ENCODE measurements at places on chromosomes 7 and 10. TPM values are rescaled to one million over a fixed set of nuclear protein-coding genes. Genes with fewer than 3 reads are reported as not detected.

Gene TDRD1
- 0.28 TPM for total RNA-seq

Gene MMP21
- not detected for total RNA-seq

- no peak overlapping the region for H3K27ac ChIP-seq
- H3K27me3 ChIP-seq = peaks cover 85% of the 10 kb centered on the region
- no peaks in the 10 kb centered on the region for H3K36me3 ChIP-seq
- no peak for DNase-seq
- no peak overlapping the region for H3K4me3 ChIP-seq
- H3K4me1 ChIP-seq = no peaks in the 10 kb centered on the region
Observed at GRCh38 chr7:26081638-26082037, 70.4 kb upstream of the NFE2L3 start.

GRCh38 chr7:112074464-112074863 is 131.7 kb downstream of the DOCK4 start:
- no peak for DNase-seq
- H3K27me3 ChIP-seq = no peaks in the 10 kb centered on the region
- H3K4me3 ChIP-seq = no peak overlapping the region
- H3K4me1 ChIP-seq = no peaks in the 10 kb centered on the region

DNA sequence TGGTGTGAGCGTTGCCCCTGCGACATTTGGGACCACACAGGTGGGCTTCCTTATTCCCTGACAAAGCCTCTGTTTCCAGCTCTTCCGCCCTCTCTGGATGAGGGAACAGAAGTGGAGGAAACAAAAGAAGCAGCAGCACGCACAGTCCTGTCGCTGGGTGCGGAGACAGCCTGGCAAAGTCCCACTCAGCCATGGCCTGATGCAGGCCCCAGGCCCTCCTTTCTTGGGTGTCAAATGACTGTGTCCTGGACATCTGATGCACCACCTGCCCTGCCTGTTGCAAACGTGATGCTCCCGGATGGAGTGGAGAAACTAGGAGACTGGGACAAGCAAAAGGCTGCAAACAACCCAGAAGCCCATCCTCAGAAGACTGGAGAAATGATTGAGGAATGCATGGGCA is 20.7 kb downstream of the ZMIZ2 start:
- no peak for DNase-seq
- peak overlapping the region; percentile 72 for H3K27ac ChIP-seq
- H3K4me3 ChIP-seq = peak overlapping the region; percentile 9

GRCh38 chr10:20598590-20598989 is 298.5 kb downstream of the NEBL start:
- no peaks in the 10 kb centered on the region for H3K36me3 ChIP-seq
- H3K4me3 ChIP-seq = no peak overlapping the region
- no peaks in the 10 kb centered on the region for H3K27me3 ChIP-seq

GRCh38 chr10:97547271-97547600 is 25.3 kb upstream of the ANKRD2 start:
- H3K27me3 ChIP-seq = no peaks in the 10 kb centered on the region
- no peaks in the 10 kb centered on the region for H3K36me3 ChIP-seq
- no peak for DNase-seq
- no peak overlapping the region for H3K27ac ChIP-seq

Gene FKBP9
- 93.8 TPM for total RNA-seq
